ENCODE measurements at places on chromosomes 12 and 14. TPM values are rescaled to one million over a fixed set of nuclear protein-coding genes. Genes with fewer than 3 reads are reported as not detected.
A peak's percentile ranks its signal among the peaks of the same experiment; 100 is the strongest.

DNA sequence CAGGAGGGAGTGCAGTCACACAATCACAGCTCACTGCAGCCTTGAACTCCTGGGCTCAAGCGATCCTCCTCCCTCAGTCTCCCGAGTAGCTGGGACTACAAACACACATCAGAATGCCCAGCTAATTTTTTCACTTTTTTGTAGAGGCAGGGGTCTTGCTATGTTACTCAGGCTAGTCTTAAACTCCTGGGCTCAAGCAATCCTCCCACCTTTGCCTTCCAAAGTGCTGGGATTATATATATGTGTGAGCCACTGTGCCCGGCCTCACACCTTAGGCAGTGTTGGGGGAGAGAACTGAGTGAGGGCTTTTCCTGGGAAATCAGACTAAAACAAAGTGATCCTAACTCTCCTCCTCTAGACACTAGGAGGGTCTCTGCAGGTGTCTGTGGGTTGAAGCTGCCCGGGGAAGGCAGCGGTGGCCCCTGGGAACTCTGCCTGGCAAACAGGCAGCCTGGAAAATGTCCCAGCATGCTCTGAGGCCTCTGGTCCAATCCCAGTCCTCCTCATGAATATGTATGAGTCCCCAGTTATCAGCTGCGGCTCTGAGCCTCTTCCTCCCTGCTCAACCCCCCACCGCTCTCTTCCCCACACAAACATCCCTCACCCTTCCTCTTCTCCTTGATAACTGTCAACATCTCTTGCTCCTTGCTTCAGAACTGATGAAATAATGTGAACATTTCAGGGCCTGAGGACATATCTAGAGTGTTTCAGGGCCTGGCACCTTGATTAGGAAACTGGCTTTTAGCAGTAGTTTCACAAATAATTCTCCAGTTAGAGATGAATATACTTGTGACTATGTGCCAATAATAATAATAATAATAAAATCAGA, 7.9 kb upstream of the NAA25 start:
- DNase-seq = peak; percentile 72

PMEL gene
- total RNA-seq = 1.1 TPM

TPPP2 gene
- 5.9 TPM for total RNA-seq

DNA sequence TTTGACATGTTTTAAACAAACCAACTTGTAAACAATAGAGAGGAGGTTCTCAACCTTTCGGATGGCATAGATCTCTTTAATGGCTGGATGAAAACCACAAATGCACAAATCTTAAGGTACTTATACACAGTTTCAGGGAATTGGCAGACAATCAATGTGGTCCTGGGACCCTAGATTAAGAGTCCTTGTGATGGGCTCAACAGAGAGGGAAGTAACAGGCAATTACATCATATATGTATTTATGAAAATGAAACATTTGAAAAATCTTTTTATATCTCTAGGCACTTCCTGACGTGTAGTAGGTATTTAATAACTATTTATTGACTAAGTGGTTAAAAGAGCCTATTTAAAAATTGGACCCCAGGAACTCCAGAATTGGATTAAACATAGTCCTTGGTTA, 897 bp downstream of the ACTR10 start:
- DNase-seq = no peak

GRCh38 chr14:68791902-68792677, 777 bp downstream of the ZFP36L1 start:
- DNase-seq = no peak
